Activated CD4-positive, alpha-beta T cell treated with anti-CD3 and anti-CD28 coated beads for 36 hours (primary cell): ENCODE measurements at places on chromosomes 3 and 15. TPM values are rescaled to one million over a fixed set of nuclear protein-coding genes. Genes with fewer than 3 reads are reported as not detected.

DNA sequence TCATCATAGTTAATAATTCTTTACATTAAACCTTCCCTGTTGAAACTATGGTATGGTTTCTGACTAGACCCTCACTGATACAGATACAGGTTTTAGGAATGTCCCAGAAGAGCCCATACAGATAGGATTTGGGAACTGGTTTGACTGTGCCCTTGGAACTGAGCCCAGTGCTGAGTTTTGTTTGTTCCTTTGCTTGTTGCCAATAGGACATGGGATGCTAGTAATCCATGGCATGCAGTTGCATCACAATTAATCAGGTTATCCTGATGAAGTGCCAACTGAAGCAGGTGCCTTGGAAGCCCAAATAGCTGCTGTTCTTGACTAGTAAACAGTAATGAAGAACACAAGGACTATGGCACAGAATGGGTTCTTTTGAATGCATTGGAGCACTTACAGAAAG is 230.6 kb downstream of the NEK10 start:
- H3K27me3 ChIP-seq, result peaks cover 2% of the 10 kb centered on the region
- no peaks in the 10 kb centered on the region for H3K4me1 ChIP-seq
- no peak overlapping the region for H3K27ac ChIP-seq
- H3K36me3 ChIP-seq, result no peaks in the 10 kb centered on the region

DNA sequence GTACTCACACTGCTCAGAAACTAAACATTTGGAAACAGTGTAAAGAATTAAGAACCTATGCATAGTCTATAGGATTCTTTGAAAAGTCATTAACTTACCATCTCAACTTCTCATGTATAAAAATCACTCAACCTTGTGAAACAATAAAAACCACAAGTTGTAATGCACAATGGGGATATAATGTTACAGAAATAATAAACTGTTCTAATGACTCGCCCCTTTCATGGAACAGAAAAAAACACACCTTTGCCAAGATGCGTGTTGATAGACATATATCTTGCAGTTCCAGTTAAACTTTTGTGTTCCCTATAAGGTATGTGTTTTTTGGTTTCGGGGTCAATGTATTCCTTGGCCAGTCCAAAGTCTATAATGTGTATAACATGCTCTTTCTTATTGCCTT is 50.8 kb upstream of the PPIB start:
- DNase-seq, result no peak
- no peak overlapping the region for H3K4me3 ChIP-seq
- H3K4me1 ChIP-seq, result peaks cover 7% of the 10 kb centered on the region
- no peaks in the 10 kb centered on the region for H3K27me3 ChIP-seq

- peaks cover 15% of the 10 kb centered on the region for H3K27me3 ChIP-seq
- H3K4me1 ChIP-seq, result peaks cover 2% of the 10 kb centered on the region
- no peak overlapping the region for H3K4me3 ChIP-seq
Observed at GRCh38 chr15:61830536-61831330, 229.5 kb downstream of the VPS13C start.

DNA sequence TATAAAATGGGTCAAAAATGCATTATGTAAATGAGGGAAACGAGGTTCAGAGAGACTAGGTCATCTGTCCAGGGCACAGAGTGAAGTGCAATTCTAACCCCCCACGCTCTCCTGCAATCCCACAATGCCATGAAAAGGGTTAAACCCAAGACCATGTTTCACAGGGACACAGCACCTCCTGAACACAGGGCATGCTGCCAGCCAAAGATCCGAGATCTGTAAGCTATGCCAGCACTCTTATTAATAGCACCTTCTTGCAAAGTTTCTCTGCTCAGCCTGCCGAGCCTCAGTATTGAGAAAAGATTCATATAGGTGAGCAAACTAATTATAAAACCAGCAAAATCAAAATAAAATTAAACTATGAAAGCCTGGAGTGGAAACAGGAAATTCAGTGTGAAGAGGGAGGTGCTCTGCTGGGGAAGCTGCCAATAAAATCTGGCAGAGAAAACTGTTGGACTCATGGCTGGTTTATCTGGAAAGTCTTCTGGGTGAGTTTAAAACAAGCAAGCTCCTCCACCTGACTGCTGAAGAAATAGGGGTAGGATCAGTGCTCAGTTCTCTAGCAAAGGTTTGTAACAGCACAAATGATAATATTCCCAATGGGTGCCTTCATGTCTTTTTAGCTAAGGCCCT is 50.3 kb downstream of the LRIG1 start:
- H3K36me3 ChIP-seq, result peaks cover 21% of the 10 kb centered on the region
- no peak overlapping the region for H3K4me3 ChIP-seq
- no peaks in the 10 kb centered on the region for H3K27me3 ChIP-seq
- no peak overlapping the region for H3K27ac ChIP-seq

- H3K4me1 ChIP-seq, result peaks cover 2% of the 10 kb centered on the region
- no peaks in the 10 kb centered on the region for H3K36me3 ChIP-seq
- DNase-seq, result peak; percentile 64
- H3K27me3 ChIP-seq, result peaks cover 28% of the 10 kb centered on the region
Observed at GRCh38 chr15:97903971-97904572, 56.4 kb upstream of the ARRDC4 start.

- DNase-seq, result peak; percentile 2
- no peak overlapping the region for H3K27ac ChIP-seq
- no peaks in the 10 kb centered on the region for H3K36me3 ChIP-seq
- H3K4me3 ChIP-seq, result no peak overlapping the region
- H3K27me3 ChIP-seq, result no peaks in the 10 kb centered on the region
Observed at GRCh38 chr3:46707601-46708011, 6.4 kb downstream of the TMIE start.

DNA sequence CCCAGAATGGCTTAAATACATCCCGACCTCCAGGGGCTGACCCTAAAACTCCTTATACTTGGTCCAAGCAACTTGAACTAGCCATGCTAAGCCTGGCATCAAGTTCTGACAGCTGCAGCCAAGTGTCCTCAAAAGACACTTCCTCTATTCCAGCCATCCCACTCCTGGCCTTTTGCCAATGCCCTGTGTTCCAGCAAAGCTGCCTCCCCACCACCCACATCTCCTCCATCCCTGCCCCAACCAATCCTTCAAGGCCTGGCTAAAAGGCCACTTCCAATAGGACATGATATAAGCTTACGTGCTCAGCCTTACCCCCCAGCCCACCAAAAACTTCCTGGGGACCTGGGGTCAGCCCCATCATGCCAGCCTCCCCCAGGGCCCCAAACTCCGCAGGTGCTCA is 40.9 kb downstream of the SEMA3G start:
- DNase-seq, result no peak
- no peaks in the 10 kb centered on the region for H3K27me3 ChIP-seq
- peaks cover 14% of the 10 kb centered on the region for H3K4me1 ChIP-seq
- no peak overlapping the region for H3K27ac ChIP-seq

The LYZL4 gene
- not detected for total RNA-seq

The TERB2 gene
- total RNA-seq, result not detected

The XIRP1 gene
- total RNA-seq, result 2.2 TPM

The TTLL13 gene
- total RNA-seq, result 0.46 TPM

The LINGO1 gene
- not detected for total RNA-seq

The ZNF385D gene
- total RNA-seq, result not detected

The EFHB gene
- 0.79 TPM for total RNA-seq

The C3orf18 gene
- 31.9 TPM for total RNA-seq
